MM.1S (cell line): ENCODE measurements at places on chromosomes 1 and 21.

GRCh38 chr1:185477638-185478580 is 160.9 kb upstream of the IVNS1ABP start:
- no peak for DNase-seq

DNA sequence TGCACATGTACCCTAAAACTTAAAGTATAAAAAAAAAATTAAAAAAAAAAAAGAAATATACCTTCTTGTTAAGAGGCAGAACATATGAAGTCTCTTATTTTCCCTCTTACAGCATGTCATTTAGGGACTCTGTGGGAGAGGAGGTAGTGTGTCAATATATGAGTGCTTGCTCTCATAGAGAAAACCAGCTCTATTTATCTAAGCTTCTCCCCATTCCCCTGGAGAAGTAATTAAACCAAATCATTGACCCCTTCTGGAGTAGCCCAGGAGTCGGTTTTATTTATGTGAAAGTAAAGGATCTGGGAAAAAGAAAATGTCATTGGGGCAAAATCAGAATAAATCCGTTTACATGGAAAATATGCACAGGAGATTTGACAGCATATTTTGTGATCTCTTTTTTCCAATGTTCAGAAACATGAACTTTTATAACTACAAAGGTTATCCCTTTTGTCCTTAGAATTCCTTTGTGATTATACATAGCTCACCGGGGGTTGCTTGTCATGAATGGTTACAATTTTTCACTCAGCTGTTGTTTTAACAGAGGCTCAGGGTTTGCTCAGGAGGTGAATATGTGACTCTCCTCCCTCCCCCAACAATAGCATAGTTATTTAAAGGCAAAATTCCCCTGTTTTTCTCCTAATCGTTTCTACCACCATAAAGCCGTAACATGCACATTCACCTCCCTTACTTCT is 114.5 kb upstream of the C1orf21 start:
- no peak for DNase-seq

GRCh38 chr21:45163413-45164123 is 89.2 kb downstream of the ADARB1 start:
- no peak for DNase-seq

DNA sequence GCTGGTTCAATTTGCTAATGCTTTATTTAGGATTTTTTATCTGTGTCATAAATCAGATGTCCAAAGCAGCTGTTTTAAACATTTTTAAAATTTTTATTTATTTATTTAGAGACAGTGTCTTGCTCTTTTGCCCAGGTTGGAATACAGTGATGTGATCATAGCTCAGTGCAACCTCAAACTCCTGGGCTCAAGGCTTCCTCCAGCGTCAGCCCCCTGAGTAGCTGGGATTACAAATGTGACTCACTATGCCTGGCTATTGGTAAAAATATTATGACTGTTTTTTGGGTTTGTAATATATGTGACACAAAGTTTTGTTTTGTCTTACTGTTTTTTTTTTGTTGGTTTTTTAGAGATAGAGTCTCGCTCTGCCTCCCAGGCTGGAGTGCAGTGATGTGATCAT is 11.8 kb downstream of the ZBED6 start:
- DNase-seq, result no peak

GRCh38 chr1:30321246-30321910 is 402.0 kb downstream of the MATN1 start:
- DNase-seq, result no peak

DNA sequence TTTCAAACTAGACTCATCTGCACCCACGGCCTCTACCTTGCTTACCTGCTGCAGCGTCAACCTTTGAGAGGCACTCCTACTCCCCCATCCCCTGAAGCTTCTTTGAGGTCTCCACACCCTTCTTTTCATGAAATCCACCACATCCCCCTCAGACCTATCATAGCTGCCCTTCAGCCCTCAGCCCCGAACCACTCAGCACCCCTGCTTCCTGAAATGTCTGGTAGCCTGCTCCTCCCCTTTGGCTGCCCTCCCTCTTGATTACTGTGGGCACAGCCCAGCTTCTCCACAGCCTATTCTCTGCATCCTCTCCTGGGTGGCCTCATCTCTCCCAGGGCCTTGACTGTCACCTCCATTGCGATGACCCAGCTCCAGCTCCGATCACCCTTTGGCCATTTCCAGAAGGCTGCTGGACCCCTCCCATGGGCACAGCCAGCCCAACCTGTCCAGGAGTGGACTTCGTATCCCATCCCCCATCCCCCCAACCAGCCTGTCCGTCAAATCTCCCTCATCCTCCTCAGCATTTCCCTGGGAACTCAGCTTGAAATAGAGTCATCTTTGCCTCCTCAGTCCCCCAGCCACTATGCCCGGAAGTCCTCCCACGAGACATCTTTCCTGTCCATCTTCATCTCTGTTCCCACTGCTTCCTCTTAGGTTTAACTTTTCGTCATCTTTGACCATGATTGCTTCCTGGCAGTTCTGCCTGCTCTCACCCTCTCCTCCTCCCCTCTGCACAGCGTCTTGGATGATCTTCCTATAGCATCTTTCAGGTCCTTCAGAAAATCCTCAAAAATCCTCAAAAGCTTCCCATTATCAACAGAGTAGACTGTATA is 6.1 kb upstream of the ADORA1 start:
- no peak for DNase-seq
